ENCODE measurements at places on chromosomes 2 and 18. TPM values are rescaled to one million over a fixed set of nuclear protein-coding genes. Genes with fewer than 3 reads are reported as not detected.

NAGK gene
- 92.6 TPM for total RNA-seq

DYNAP gene
- not detected for total RNA-seq

ELOA2 gene
- total RNA-seq: not detected

HOXD13 gene
- total RNA-seq: 0.10 TPM

- H3K4me3 ChIP-seq: no peak overlapping the region
- peaks cover 13% of the 10 kb centered on the region for H3K27me3 ChIP-seq
- H3K4me1 ChIP-seq: peaks cover 38% of the 10 kb centered on the region
- H3K27ac ChIP-seq: no peak overlapping the region
Measured at GRCh38 chr2:16014802-16015201, 74.5 kb downstream of the MYCN start.

- no peak overlapping the region for H3K27ac ChIP-seq
- H3K4me3 ChIP-seq: no peak overlapping the region
- H3K4me1 ChIP-seq: no peaks in the 10 kb centered on the region
- no peak for DNase-seq
Measured at GRCh38 chr2:171247741-171248662, 87.3 kb upstream of the TLK1 start.

GRCh38 chr2:172639823-172640222, 83.9 kb downstream of the PDK1 start:
- no peaks in the 10 kb centered on the region for H3K36me3 ChIP-seq
- H3K4me3 ChIP-seq: no peak overlapping the region
- H3K4me1 ChIP-seq: no peaks in the 10 kb centered on the region
- H3K27me3 ChIP-seq: no peaks in the 10 kb centered on the region
- no peak for DNase-seq
- H3K27ac ChIP-seq: no peak overlapping the region

DNA sequence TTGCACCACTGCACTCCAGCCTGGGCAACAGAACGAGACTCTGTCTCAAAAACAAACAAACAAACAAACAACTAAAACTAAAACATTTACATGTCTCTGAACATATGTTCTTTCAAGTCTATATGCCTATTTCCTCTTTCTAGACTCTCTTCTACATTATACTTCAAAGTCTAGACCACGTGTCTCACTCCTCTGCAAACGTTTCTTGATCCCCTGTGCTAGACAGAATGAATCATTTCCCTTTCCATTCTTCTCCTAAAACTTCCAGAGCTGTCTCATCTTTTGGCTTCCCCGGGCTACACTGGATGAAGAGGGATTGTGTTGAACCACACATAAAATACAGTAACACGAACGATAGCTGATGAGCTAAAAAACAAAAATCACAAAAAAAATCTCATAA, 67.1 kb downstream of the BAZ2B start:
- H3K4me3 ChIP-seq: no peak overlapping the region
- H3K4me1 ChIP-seq: no peaks in the 10 kb centered on the region
- H3K27me3 ChIP-seq: no peaks in the 10 kb centered on the region

GRCh38 chr18:12518326-12518725, 110.6 kb downstream of the PRELID3A start:
- H3K27ac ChIP-seq: no peak overlapping the region
- H3K27me3 ChIP-seq: no peaks in the 10 kb centered on the region
- no peak for DNase-seq
- H3K36me3 ChIP-seq: no peaks in the 10 kb centered on the region
- no peak overlapping the region for H3K4me3 ChIP-seq

DNA sequence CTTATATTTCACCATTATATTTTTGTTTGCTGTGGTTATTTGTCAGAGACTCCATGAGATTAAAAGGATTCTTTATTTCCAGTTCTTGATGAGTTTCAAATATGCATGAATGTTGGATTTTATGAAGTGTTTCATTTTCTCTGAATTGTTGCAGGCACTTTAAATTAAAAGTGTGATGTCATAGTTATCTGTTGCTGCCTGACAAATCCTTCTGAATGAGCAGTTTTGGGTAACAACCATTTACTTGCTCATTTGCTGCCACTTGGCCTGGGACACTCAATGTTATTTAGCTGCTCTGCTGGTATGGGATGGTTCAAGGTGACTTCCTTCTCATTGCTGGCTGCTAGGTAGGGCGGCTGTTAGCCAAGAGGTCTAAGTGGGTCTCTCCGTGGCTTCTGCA, 173.5 kb downstream of the LPIN1 start:
- H3K27me3 ChIP-seq: no peaks in the 10 kb centered on the region
- H3K4me1 ChIP-seq: no peaks in the 10 kb centered on the region
- DNase-seq: no peak
- no peak overlapping the region for H3K27ac ChIP-seq
- no peak overlapping the region for H3K4me3 ChIP-seq

- H3K4me1 ChIP-seq: no peaks in the 10 kb centered on the region
- no peak overlapping the region for H3K4me3 ChIP-seq
- no peak for DNase-seq
- no peaks in the 10 kb centered on the region for H3K27me3 ChIP-seq
- no peak overlapping the region for H3K27ac ChIP-seq
Measured at GRCh38 chr2:151067658-151068369, 193.8 kb downstream of the RBM43 start.

DNA sequence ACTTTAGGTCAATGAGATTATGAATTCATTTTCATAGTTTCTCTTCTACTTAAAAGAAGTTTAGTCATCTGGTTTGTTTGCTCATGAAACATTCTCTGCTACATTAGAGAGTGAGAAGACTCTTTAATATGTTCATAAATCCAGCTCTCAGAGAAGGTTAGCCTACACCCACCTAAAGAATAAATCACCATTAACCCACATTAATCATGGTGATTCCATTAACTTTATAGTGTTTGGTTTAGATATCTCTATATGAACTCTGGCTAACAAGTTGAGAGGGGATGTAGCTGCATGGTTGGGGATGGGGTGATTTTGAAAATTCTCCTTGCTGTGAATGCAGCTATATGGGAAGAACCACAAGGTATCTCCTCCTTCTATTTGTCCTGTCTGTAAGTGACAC, 10.7 kb downstream of the TFPI start:
- no peaks in the 10 kb centered on the region for H3K36me3 ChIP-seq
- H3K27ac ChIP-seq: no peak overlapping the region
- DNase-seq: no peak
- no peak overlapping the region for H3K4me3 ChIP-seq
- H3K4me1 ChIP-seq: no peaks in the 10 kb centered on the region

- no peak overlapping the region for H3K4me3 ChIP-seq
- DNase-seq: no peak
- H3K4me1 ChIP-seq: peaks cover 16% of the 10 kb centered on the region
- H3K27me3 ChIP-seq: no peaks in the 10 kb centered on the region
- peaks cover 88% of the 10 kb centered on the region for H3K36me3 ChIP-seq
Measured at GRCh38 chr2:240130393-240131195, 5.5 kb downstream of the COPS9 start.

DNA sequence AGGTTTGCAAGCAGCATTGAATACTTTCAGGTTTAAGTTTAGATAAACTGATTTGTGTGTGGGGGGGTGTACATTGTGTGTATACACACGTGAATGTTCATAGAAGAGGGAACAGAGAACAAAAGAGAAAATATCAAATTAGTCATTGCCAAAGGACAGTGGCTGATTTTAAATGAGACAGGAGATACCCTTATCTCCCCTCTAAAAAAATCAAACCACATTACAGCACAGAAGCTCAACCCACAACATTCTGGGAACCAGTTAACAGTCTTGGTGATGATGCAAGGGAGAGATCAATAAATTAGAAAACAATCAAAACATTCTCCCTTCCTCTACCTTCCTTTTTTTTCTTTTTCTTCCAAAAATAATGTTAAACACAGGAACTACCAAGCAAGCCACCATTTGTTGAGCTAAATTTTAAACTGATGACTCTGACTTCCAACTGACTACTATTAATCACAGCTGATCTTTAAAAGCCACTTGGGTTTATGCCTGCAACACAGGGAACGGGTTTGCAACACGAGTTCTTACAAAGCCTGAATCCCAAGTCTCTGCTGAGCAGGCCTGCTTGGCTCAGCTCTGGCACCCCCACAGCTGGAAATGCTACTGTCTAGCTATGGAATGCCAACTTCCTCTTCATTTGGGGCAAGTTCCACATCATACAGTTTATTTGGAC, 119.2 kb upstream of the ACVR1C start:
- H3K4me1 ChIP-seq: peaks cover 3% of the 10 kb centered on the region
- H3K36me3 ChIP-seq: peaks cover 14% of the 10 kb centered on the region
- no peaks in the 10 kb centered on the region for H3K27me3 ChIP-seq
- no peak for DNase-seq

- H3K4me3 ChIP-seq: no peak overlapping the region
- no peaks in the 10 kb centered on the region for H3K36me3 ChIP-seq
- H3K27ac ChIP-seq: no peak overlapping the region
- no peak for DNase-seq
Measured at GRCh38 chr2:174636987-174637386, 39.4 kb upstream of the WIPF1 start.

- H3K27ac ChIP-seq: no peak overlapping the region
- H3K27me3 ChIP-seq: no peaks in the 10 kb centered on the region
- H3K36me3 ChIP-seq: no peaks in the 10 kb centered on the region
- peaks cover 17% of the 10 kb centered on the region for H3K4me1 ChIP-seq
- DNase-seq: peak; percentile 5
- no peak overlapping the region for H3K4me3 ChIP-seq
Measured at GRCh38 chr18:49007663-49008062, 56.9 kb upstream of the SMAD7 start.

- H3K27ac ChIP-seq: peak overlapping the region; percentile 84
- H3K4me3 ChIP-seq: peak overlapping the region; percentile 97
- H3K4me1 ChIP-seq: peaks cover 10% of the 10 kb centered on the region
- no peaks in the 10 kb centered on the region for H3K27me3 ChIP-seq
- DNase-seq: no peak
Measured at GRCh38 chr18:57621246-57621604, 411 bp downstream of the NARS1 start.

- H3K4me1 ChIP-seq: no peaks in the 10 kb centered on the region
- H3K4me3 ChIP-seq: no peak overlapping the region
- H3K27me3 ChIP-seq: no peaks in the 10 kb centered on the region
- no peak for DNase-seq
- H3K36me3 ChIP-seq: no peaks in the 10 kb centered on the region
- H3K27ac ChIP-seq: no peak overlapping the region
Measured at GRCh38 chr2:228771774-228772173, 499.3 kb downstream of the PID1 start.

GRCh38 chr2:40228310-40228709, 223.6 kb downstream of the SLC8A1 start:
- DNase-seq: peak; percentile 50
- no peaks in the 10 kb centered on the region for H3K4me1 ChIP-seq
- H3K27me3 ChIP-seq: no peaks in the 10 kb centered on the region
- no peaks in the 10 kb centered on the region for H3K36me3 ChIP-seq

GRCh38 chr2:241094172-241094571, 7.9 kb downstream of the MTERF4 start:
- peak overlapping the region; percentile 16 for H3K27ac ChIP-seq
- no peak overlapping the region for H3K4me3 ChIP-seq
- peaks cover 68% of the 10 kb centered on the region for H3K36me3 ChIP-seq
- H3K4me1 ChIP-seq: no peaks in the 10 kb centered on the region

GRCh38 chr18:43525169-43525568, 247.9 kb upstream of the SYT4 start:
- no peak overlapping the region for H3K4me3 ChIP-seq
- peak; percentile 20 for DNase-seq
- H3K36me3 ChIP-seq: no peaks in the 10 kb centered on the region
- no peaks in the 10 kb centered on the region for H3K27me3 ChIP-seq
- H3K27ac ChIP-seq: no peak overlapping the region

GRCh38 chr2:106183101-106183696, 10.9 kb downstream of the UXS1 start:
- no peaks in the 10 kb centered on the region for H3K36me3 ChIP-seq
- DNase-seq: no peak
- H3K27me3 ChIP-seq: no peaks in the 10 kb centered on the region
- H3K4me1 ChIP-seq: peaks cover 18% of the 10 kb centered on the region
- H3K27ac ChIP-seq: peak overlapping the region; percentile 59

DNA sequence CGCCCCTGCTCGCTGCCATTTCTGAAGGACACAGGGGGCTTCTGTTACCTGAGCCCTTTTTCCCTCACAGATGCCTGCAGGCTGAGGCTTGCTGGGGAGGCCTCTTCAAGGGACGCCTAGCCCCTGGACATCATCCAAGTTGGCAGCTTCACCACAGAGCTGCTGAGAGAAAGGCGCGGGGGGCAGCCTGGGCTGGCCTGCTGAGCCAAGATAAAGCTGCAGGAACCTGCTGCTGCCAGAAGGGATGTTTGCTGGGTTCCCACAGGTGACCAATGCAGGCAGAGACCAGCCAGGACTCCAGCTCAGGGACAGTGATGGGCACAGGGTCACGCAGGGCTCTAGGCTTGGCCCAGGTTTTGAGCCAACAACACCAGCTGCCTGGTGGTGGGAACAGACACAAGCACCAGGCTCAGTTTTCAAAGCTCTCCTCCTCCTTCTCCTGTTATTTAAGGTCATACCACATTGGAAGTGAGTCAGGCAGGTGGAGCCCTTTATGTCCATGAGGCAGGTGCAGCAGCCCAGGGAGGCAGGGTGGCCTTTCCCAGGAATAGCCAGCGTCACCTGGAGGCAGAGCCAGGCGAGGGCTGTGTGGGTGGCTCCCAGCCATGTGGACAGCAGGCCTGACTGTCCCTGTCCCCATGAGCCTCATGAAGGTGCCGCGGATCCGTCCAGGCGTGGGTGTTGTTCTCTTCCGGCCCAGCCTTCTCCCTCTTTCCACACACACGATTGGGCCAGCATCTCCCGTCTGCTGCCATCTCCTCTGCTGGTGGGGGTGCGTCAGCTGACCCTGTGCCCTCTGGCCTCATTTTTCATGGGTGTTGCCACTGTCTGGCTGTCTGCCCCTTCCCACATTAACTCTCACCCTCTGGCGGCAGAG, 515.5 kb upstream of the MYT1L start:
- H3K27me3 ChIP-seq: no peaks in the 10 kb centered on the region
- no peak overlapping the region for H3K4me3 ChIP-seq
- peaks cover 65% of the 10 kb centered on the region for H3K4me1 ChIP-seq
- no peak for DNase-seq
- peaks cover 2% of the 10 kb centered on the region for H3K36me3 ChIP-seq
- peak overlapping the region; percentile 50 for H3K27ac ChIP-seq

GRCh38 chr18:79353267-79353666, 42.5 kb upstream of the NFATC1 start:
- no peak overlapping the region for H3K4me3 ChIP-seq
- no peaks in the 10 kb centered on the region for H3K27me3 ChIP-seq
- DNase-seq: no peak
- no peaks in the 10 kb centered on the region for H3K4me1 ChIP-seq
- peaks cover 46% of the 10 kb centered on the region for H3K36me3 ChIP-seq

DNA sequence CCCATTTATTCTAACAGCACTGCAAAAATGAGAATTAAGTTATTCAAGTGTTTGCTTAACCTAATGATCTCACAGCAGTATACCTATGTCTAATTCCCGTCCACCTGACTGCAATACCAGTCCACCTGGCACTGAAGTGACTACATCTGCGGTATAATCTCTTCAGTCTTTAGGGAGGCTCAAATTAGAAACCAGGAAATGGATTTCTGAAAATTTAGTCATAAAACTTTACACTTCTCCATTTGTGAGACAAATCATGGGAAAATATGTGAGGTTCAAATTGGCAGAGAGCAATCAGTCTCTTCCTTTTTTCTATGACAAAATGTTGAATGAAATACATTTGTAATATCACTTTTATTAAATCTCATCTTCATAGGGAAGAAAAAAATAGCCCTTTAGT, 33.0 kb downstream of the FTCDNL1 start:
- no peak overlapping the region for H3K4me3 ChIP-seq
- DNase-seq: no peak
- H3K27ac ChIP-seq: no peak overlapping the region
- no peaks in the 10 kb centered on the region for H3K27me3 ChIP-seq
- no peaks in the 10 kb centered on the region for H3K36me3 ChIP-seq
